Frontal cortex (tissue), 4 donors: ENCODE measurements at places on chromosomes 7 and 10. TPM values are rescaled to one million over a fixed set of nuclear protein-coding genes. Genes with fewer than 3 reads are reported as not detected.

DNA sequence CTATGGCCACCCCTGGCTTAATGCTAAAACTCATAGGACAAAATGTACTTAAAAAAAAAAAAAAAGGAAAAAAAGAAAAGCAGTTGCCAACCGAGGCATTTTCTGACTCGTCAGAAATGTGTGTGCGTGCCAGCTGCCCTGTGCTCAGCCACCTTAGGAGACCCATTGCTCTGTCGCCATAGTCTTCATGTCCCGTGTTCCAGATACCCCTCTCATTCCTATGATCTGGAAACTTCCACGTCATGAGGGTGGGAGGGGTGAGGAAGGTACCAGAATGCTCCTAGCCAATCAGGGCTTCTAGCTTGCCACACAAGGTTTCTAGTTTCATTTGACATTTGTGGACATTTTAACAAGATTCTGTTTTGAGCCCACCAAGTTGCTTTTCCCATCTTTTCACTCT is 212.9 kb downstream of the TCF7L2 start:
- no peak for DNase-seq

- DNase-seq: no peak
Observed at GRCh38 chr7:155750255-155751125, 61.8 kb downstream of the SHH start.

GRCh38 chr10:85177767-85178166 is 849.4 kb downstream of the CCSER2 start:
- no peak for DNase-seq

- DNase-seq: no peak
Observed at GRCh38 chr7:149642589-149642988, 130.8 kb downstream of the ZNF467 start.

DNA sequence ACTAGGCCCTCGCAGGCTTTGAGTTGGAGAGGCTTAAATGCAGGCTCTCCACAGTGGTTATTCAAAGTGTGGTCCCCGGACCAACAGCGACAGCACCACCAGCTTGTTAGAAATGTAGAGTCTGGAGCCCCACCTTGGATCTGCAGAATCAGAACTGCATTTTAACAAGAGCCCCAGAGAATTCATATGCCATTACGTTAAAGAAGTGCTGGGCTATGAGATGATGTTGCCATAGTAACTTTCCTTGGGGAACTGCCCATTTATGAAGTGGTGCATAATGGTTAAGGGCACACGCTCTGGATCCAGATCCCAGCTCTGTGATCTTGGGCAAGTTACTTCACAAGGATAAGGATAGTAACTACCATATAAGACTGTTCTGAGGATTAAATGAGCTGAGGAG is 48.9 kb downstream of the ZCCHC24 start:
- no peak for DNase-seq

GRCh38 chr7:106542550-106543220 is 118.3 kb downstream of the CCDC71L start:
- DNase-seq: no peak

- no peak for DNase-seq
Observed at GRCh38 chr10:58531084-58531695, 18.5 kb downstream of the BICC1 start.

DNA sequence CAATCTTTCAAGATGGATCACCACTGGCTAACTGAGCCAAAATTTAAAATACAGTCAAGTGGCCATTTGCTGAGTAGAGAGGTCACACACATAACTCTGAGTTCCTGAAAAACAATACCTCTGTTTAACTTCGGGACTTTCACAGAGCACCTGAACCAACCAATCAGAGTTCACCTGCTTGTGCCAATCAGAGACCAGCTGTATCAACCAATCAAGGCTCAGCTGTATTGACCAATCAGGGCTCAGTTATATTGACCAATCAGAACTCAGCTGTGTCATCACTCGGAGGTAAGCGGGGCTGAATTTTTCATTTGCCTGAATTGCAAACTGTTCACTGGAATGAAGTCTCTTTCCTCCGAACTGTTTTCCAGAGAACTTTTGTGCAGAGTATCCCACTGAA is 10.0 kb upstream of the CPXM2 start:
- DNase-seq: no peak

DNA sequence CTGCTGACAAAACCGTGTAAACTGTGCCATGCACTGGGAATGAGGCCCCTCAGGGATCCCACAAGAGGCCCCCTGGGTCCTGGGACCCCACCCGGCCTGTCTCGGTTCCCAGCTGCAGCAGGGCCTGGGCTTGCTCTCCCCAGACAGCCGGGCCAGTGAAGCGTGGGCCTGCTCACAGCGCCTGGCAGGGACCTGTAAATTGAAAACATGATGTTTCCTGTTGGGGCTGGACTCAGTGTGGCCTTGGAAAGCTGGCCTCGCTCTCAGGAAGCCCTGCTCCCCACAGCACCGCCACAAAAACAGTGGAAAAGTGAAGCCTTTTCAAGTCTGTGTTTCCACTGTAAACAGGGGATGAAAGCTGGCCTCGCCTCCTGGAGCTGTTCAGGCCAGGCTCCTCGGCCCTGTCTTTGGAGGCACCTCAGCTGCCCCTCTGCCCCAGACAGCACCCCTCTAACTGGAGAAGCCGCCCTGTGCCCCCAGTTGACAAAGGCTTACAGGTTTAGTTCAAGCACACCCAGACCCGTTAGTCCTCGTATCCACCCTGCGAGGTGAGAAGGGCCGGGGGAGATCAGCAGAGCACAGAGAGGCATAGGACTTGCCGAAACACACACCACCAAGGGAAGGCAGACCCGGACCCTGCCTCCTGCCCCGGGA is 108.3 kb downstream of the ZMIZ1 start:
- DNase-seq: no peak

DNA sequence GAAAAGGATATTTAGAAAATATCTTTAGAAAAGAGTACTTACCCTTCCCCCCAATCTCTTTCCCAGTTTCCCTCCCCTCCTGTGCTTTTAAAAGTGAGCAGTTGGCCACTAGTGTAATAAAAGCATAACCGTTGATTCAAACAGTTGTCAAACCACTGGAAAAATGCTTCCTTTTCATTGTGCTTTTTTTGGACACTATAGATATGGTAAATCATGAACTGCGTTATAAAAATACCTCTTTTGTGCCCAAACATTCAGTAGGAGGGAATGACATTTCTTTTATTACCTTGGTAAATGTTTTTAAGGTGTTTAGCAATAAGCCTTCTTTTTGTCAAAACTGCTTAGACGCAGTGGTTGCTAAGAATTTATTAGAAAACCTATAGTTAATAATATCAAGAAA is 232.4 kb downstream of the SLC25A13 start:
- no peak for DNase-seq

GRCh38 chr7:20745702-20746101 is 41.0 kb downstream of the SP8 start:
- no peak for DNase-seq

GRCh38 chr7:139065323-139065722 is 29.5 kb upstream of the ZC3HAV1L start:
- DNase-seq: no peak

GRCh38 chr7:100678291-100678984 is 4.9 kb downstream of the GNB2 start:
- peak; percentile 44 for DNase-seq

DNA sequence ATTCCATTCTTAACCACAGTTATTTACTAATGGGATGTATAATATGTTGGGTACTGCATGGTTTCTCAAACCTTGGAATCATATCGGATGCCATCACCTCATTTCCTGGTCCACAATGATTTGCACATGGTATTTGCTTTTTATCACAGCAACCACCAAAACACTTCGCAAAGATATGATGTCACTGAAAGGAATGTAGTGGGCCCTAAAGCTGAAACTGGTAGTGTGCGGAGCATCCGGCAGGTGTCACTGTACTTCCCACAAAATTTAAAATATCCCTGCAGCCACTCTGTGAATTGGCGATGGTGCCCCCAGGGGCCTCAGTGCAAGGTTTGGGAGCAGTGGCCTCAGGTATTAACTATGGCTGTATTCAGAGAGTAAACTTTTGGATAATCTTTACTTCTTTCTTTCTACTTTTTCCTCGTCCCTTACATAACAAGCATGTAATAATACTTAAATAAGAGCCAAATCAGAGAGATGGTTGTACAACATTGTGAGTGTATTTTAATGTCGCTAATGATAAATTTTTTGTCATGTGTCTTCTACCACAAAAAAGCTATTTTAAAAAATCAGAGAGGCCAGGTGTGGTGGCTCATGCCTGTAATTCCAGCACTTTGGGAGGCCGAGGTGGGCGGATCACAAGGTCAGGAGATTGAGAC is 66.2 kb downstream of the FAM241B start:
- no peak for DNase-seq

DNA sequence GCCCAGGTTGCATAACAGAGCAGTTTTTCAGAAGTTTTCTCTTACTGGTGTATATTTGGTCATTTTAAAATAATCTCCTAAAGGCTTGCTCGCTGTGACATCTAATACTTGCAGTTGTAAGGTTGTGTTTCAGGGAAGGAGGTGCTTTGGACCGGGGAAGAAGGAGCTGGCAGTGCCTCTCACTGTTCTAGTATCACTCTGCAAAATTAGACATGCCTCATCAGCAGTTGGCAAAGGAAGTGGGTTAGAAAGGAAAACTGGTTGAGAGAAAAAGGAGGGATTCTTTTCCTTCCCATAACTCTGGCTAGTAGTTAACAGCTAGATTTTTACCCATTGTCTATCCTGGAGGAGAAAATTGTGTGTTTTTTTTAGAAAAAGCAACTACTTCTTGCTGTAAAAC is 34.8 kb downstream of the CUL1 start:
- DNase-seq: no peak

KEL gene
- 0.82 TPM for total RNA-seq

CCDC3 gene
- total RNA-seq: 18.8 TPM

PAPSS2 gene
- 2.0 TPM for total RNA-seq

OR2A2 gene
- total RNA-seq: not detected
